ENCODE measurements at places on chromosomes 16 and 17.
A peak's percentile ranks its signal among the peaks of the same experiment; 100 is the strongest.

- peak; percentile 7 for DNase-seq
These were observed 508 bp downstream of the FLCN start for GRCh38 chr17:17236295-17237025.

DNA sequence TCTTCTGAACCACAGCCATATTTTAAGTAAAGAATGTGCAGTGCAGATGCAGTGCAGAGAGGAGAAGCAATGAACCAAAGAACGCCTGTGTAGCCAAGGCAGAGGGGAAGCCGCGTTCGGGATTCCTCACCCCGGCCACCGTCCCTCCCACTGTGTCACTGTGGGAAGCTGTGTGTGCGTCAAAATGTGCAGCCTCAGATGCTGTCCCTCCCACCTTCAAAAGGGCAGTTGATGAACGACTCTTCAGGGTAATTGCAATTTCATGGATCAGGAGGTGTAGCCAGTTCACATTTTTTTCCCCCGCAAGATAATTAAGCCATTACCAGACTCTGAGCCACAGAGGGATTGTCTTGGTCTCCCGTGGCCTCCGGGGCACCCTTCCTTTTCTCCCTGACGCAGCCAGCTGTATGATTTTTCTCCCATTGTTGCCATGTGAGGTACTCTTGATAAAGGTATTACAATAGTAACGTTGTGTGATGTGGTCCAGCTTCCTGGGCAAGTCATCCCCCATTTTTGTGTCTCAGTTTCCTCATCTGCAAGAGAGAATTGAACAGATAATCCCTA, 190.0 kb downstream of the FOXL1 start:
- no peak for DNase-seq

- no peak for DNase-seq
These were observed 59.1 kb upstream of the CLEC18B start for GRCh38 chr16:74480150-74481029.

- DNase-seq = peak; percentile 88
These were observed 1.0 kb downstream of the WSB1 start for GRCh38 chr17:27294689-27295630.

DNA sequence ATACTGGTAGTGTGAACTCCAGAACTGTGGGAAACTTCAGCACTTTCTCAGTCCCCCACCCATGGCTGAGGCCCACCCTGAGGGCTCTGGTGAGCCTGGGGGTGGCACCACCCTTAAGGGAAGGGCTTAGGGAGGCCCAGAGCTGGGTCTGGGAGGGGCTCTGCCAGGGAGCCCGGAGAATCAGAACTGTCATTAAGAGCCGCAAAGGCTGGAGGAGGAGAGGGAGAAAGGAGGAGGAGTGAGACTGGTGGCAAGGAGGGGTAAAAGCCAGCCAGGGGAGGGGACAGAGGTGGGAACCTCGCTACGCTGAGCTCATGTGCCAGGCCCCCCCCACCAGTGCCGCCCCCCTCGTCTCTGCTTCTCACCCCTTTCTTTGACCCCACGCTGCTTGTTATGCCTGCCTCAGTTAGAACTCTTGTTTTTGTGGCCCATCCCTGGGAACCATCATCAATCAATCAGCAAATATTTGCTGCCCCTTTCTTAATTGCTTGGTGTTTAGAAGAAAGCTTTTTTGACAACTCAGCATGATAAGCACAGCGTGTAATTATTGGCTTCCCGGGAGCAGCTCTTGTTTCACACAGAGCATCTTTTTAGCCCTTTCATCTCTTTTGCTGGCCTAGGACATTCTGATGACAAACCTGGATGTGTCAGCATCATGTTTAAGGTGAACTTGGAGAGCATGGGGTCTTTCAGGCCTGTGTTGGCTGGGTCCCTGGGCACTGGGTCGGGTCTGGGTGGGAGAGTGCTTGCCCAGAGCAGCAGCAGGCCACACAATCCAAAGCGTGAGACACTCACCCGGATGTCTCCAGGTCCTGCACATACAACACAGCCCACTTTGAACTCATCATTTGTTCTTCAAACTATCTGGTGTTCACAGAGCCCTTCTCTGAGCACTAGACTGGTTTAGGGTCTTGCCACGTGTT, 77.7 kb downstream of the NETO2 start:
- no peak for DNase-seq

- DNase-seq = peak; percentile 75
These were observed 65.0 kb downstream of the TBC1D16 start for GRCh38 chr17:79970576-79971068.

DNA sequence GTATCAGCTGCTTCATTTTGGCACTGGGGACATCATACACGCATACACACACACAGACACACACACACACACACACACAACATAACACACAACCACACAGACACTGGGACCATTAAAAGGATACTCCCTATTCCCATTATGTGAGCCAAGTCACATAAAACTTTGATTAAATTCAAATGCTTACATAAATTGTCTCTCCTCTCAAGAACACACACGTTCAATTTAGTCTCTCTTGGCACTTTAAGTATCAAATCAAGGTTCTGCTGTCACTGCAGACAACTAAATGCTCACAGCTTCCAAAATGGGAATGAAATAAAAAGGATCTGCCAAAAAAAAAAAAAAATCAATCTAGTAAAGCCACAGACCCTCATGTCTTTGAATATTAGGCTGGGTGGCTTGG, 184.9 kb downstream of the RBFOX1 start:
- no peak for DNase-seq

DNA sequence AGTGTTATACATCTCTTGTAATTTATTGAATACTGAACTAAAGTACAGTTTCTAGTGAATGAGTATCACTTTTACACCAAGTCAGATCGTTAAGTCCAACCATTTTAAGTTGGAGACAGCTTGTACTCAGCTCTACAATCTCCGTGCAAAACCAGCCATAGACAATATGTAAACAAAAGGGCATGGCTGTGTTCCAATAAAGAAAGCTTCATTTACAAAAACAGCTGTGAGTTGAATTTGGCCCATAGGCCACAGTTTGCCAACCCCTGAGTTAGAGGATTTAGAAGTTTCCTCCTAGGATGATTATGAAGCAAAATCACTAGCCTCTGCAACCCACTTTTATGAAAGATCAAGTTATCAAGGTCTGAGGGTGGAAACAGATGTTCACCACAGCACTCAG, 105.7 kb upstream of the RCVRN start:
- no peak for DNase-seq

Data from inflammatory macrophage treated with lipopolysaccharide for 1 hour (primary cell).